ENCODE measurements at places on chromosomes 2 and 18.
A peak's percentile ranks its signal among the peaks of the same experiment; 100 is the strongest.

DNA sequence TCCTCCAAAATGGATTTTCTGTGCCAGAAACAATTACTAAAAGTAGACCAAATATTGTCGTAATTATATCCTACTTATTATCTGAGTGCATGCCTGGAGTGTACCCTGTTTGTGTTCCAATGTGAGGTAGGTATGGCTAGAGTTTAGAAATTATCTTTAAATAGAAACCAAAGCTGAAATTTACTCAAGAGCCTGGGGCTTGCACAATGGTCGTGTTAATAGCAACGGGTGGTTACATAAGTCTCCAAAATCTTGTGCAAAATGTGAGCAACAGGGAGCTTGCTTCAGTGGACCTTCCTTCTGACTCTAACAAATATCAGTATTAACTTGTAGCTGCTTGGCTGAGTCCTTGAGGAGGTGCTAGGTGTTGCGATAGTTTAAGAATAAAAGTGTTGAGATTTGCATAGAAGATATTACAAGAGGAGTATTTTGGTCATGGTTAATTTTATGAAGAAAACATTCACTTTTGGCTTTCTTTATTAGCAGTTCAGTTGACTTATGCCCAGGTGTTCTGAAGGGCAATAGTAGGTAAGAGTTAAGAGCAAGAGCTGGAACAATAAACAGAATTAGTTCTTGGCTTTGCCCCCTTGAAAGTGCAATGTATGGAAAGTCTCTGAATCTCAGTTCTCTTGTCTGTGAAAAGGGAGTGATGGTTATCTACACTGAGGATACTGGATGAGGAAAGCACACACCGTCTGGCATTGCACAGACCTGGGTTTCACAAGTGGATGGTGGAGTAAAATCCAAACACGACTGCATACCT lies 4.6 kb downstream of the CXCR4 start:
- no peak for DNase-seq

DNA sequence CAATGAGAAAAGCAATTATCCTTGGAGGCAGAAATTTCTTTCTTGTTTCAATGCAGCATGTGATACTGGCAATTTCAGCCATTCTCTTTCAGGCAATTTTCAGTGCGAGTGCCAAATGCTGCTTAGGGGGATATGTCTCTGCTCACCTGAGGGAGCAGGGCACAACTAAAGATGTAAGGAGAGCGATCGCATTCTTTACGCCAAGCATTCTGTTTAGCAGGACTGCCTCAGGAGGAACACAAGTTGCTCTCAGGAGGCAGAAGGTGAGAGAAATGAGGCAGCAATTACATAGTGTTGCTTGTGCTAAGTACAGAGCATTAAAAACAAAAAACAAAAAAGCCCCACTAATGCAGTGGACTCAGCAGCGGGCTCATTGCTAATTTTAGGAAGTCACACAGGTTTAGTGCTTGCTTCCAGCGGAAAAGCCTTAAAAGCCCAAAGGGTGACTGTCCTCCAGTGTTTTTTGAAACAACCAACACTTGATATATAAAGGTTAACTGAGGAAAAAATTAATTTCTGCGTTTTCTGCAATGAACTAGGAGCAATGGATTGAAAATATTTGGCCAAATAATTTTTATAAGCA lies 116.9 kb downstream of the METTL8 start:
- no peak for DNase-seq

DNA sequence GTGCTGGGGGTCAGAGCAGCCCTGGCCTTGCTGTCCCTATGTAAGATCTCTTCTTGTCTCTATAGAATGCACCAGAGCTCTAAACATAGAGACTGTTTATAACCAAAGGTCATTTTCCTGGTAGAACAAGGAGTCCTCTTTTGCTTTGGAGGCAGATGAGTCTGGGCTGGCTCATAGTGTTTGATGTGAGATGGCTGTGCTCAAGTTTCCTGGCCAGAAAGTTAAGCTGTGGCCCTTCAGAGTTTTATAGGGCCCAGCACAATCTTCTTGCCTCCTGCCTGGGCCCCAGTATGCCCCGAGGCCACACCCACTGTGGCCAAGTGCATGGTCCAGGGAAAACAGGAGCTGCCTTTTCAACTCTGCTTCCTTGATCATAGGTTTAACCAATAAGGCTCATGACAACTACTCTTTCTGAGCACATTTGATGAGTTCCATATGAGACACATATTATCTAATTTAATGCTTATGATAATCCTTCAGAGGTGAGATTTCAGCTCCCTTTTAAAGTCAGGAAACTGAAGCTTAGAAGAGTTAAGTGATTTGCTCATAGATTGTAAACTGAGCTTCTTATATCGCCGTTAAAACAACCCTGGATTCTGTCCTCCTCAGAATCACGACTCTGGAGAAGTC lies 66.3 kb downstream of the MYCN start:
- DNase-seq, result no peak

GRCh38 chr2:217356781-217357180 lies 496.9 kb upstream of the TNP1 start:
- no peak for DNase-seq

- DNase-seq, result peak; percentile 40
Observed at GRCh38 chr2:203583701-203584100, 48.6 kb upstream of the RAPH1 start.

GRCh38 chr2:39437522-39438296 lies 624 bp upstream of the MAP4K3 start:
- peak; percentile 70 for DNase-seq

DNA sequence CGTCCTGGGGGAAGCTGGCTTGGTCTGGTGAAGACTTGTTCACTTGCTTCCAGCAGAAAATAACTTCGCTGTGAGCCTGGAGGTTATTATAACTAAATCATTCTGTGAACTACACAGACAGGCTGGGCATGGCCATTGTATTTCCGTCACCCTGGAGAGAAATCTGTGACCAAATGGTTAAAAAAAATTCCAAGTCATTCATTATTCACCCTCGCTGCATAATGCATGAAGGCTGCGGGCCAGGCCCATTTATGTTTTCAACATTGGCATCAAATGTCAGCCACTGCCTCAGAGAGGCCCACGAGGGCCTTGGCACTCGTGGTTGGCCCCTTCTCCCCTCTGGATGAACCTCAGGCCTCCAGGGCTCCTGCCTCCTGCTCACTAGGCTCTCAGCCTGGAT lies 57.7 kb downstream of the RRM2 start:
- DNase-seq, result no peak

- DNase-seq, result no peak
Observed at GRCh38 chr2:240155048-240155744, 14.7 kb upstream of the OTOS start.

- no peak for DNase-seq
Observed at GRCh38 chr2:3458396-3459184, 60.7 kb downstream of the ADI1 start.

- DNase-seq, result no peak
Observed at GRCh38 chr2:28488083-28488830, 7.6 kb upstream of the PLB1 start.

GRCh38 chr2:142682528-142682927 lies 194.9 kb upstream of the KYNU start:
- DNase-seq, result peak; percentile 3

GRCh38 chr2:173567493-173567892 lies 212.8 kb downstream of the CDCA7 start:
- DNase-seq, result no peak

- DNase-seq, result no peak
Observed at GRCh38 chr2:179447839-179448447, 183.3 kb upstream of the SESTD1 start.

GRCh38 chr2:239693761-239694415 lies 293.1 kb upstream of the HDAC4 start:
- DNase-seq, result no peak

GRCh38 chr2:21026479-21027282 lies 17.2 kb downstream of the APOB start:
- no peak for DNase-seq

DNA sequence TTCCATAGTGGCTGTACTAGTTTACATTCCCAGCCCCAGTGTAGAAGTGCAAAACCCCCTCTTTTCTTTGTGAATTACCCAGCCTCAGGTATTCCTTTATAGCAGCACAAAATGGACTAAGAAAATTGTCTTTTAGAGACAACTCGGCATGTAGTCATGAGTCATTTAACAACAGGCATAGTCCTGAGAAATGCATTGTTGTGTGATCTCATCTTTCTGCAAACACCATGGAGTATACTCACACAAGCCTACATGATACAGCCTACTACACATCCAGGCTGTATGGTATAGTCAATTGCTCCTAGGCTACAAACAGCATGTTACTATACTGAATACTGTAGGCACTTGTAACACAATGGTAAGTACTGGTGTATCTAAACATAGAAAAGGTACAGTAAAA lies 44.4 kb upstream of the MBP start:
- DNase-seq, result no peak

DNA sequence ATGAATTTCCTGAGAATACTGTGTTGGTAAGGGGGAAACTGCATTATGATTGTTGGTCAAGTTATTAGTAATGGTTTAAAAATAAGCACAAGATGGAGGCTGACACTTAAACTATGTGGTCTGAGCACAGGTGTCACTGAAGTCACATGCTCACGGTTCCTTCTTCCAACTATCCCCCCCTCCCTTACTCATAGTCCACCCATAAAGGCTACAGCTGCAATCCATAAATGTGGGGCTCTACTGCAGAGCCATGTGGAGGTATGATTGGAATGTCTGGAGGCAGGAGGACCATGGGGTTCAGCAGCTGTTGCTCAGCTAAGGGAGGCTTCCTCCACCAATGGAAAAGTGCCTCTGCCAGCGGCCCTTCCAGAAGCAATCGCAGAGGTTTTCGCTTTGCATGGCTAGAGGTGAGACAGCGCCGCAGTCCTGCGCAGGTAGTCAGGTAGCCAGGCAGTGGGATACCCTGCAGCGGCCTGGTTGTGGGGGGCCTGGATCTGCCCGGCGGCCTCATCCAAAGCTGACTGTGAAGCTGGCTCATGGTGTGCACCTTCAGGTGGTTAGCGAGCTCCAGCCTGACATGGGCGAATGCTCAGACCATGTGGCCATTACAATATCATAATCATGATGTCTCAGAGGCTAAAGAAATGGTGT lies 249.6 kb downstream of the DCDC2C start:
- no peak for DNase-seq

DNA sequence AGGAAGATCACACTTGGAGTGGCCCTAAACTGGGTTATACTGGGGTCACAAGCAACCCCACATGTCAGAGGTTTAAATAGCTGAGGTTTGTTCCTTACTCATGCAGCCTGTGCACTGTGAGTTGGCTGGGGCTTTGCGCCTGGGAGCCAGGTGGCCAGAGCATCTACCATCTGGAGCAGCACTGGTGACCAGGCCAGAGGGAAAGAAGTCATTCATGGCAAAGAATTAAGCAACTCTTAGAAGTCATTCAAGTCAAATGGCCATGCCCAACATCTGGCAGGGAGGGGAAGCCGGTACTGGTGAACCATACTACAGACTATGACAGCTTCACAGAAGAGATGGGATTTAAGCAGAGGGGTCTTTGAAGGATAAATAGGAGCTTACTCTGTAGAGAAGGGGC lies 90.7 kb downstream of the POLR1A start:
- DNase-seq, result no peak

DNA sequence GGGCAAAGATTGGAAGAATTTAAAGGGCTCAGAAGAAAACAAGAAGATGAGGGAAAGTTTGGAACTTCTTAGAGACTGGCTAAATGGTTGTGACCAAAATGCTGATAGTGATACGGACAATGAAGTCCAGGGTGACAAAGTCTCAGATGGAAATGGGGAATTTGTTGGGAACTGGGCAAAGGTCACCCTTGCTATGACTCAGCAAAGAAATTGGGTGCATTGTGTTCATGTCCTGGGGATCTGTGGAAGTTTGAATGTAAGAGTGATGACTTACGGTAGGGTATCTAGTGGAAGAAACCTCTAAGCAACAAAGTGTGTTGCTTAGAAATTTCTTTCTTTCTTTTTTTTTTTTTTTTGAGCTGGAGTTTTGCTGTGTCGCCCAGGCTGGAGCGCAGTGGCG lies 6.0 kb upstream of the IL1A start:
- DNase-seq, result no peak

DNA sequence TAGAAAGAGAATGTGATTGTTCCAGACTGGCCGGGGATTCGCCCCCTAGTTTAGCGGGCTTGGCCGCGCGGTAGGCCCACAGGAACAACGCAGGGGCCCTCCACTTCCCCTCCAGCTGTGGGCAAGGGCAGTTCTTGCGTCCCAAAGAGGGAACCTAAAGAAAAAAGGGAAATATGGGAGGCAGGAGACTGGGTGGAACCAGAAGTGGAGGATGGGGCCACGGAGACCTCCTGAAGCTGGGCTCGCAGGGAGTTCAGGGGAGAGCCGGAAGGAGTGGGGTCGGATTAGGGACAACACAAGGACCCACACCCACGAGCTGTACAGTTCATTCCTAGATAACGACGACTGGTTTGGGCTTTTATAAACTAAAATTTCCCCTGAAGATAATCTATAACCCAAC lies 18.2 kb downstream of the GNLY start:
- DNase-seq, result no peak

- DNase-seq, result no peak
Observed at GRCh38 chr2:144449028-144449406, 70.9 kb downstream of the ZEB2 start.

DNA sequence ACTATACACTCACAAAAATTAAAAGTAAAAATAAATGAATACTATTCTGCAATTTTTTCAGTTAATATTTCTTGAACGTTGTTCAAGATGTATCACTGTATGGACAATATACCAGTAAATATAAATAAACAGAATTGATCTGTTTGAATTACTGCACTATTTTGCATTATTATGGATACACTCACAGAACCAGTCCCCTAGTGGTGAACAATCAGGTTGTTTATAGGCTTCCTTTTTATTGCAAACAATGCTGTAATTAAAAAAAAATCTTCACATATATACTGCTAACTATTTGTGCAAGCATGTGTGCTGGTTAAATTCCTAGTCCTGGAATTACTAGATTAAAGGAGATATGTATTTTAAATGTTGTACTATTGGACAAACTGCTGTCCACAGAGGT lies 306.0 kb downstream of the FBXO15 start:
- DNase-seq, result no peak

GRCh38 chr18:11283479-11284161 lies 134.3 kb upstream of the PIEZO2 start:
- DNase-seq, result no peak

DNA sequence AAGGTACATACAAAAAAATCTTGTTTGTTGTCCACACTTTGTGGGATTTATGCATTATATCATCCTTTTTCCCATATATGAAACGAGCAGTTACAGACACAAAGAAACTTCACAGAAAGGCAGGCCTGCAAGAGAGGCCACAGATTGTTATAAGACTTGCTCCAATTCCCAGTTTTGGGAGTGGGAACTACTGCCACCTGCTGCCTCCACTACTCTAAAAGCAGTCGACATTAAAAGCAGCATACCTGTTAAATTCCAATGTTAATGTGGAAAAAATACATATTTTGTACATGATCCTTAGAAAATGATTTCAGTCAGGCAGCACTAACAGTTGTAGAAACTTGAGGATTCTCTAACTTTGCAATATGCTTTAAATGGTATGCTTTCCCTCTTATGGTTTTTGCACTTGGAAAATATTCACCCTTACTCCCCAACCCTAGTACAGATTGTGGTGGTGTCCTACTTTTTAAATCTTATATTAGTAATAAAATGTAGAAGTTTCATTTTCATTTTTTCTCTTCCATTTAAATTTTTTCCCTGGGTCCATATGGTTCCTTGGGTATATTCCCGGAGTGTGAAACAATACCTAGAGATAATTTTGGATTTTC lies 37.9 kb downstream of the SLC38A11 start:
- no peak for DNase-seq

GRCh38 chr2:101677658-101678057 lies 19.8 kb upstream of the MAP4K4 start:
- no peak for DNase-seq

All from GM12864 (cell line).